ENCODE measurements at places on chromosomes 5 and 9.

DNA sequence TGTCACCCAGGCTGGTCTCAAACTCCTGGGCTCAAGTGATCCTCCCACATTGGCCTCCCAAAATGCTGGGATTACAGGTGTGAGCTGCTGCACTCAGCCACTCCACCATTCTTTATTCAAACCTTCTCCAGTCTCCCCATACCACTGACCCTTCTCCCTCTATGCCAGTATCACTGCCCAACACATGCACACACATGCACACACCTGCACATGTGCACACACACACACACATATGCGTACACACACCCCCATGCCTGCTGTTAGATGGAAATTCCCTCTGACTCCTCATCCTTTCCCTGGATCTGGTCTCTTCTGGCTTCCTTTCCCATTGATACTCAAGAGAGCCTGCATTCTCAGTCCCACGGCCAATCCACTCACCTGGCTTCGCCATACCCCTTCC is 170.0 kb downstream of the CRB2 start:
- DNase-seq: no peak

DNA sequence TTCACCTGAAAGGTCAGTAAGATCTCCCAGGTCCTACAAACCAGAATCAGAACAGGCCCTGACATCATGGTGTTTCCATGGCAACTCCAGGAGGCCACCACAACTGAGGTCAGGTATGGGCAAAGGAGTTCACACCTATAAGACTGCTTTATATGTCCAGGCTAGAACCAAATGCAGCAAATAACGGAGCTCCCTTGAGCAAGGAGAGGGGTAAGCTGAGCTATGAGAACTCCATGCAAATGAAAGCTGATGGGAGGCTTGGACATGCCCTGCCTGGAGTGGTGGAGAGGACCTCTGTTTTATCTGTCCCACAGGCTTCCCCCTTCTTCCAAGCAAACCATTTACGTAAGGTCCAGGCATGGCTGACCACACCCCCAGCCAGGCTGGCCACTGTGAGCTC is 207.7 kb downstream of the SPOCK1 start:
- no peak for DNase-seq

DNA sequence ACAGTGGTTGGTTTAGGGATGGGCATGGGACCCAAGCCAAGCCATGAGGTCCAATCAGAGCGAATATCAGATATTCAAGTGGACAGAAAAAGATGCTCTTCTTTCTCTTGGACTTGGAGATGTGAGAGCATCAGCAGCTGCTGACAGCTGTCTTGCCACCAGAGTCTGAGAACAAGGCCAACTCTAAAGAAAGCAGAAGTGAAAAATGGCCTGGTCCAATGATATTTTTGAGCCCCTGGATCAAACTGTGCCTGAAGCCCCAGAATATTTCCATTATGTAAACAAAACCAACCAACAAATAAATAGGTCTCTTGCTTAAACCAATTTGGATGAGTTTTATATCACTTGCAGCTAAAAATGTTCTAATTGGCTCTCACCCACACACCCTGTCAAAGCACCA is 30.7 kb upstream of the JADE2 start:
- DNase-seq: no peak

- no peak for DNase-seq
Observed at GRCh38 chr9:78552802-78553201, 255.9 kb downstream of the PSAT1 start.

DNA sequence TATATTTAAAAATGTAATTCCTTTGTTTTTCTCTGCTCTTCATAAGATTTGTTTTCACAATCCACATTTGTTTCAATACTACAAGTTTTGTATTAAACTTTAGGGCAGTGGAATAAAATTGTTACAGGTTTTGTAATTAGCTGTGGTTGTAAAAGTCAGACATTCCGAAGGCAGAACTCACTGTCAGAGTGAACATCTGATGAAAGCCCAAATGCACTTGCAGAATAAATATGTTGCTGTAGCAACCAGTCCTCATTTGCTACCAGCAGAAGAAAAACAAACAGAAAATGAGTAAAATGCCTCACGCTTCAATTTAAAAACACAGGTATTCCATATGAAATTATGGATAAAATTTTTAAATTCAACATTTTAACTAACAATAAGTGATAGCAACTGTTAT is 740.1 kb upstream of the FAM174A start:
- no peak for DNase-seq

DNA sequence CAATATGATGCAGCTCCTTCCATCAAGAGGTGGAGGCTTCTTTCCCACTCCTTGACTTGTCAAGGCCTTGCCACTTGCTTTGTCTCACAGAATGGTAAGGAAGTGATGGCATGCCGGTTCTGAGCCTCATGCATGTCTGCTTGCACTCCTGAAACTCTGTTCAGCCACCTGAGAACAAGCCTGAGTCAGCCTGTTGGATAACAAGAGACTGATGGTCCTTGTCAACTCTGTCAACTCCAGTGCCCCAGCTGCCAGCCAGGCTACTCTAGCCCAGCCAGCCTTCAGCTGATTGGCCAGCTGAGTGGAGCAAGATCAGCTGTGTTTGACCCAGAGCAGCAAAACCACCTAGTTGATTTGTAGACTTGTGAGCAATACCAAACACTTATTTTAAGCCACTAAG is 4.4 kb upstream of the TENT4A start:
- DNase-seq: no peak

DNA sequence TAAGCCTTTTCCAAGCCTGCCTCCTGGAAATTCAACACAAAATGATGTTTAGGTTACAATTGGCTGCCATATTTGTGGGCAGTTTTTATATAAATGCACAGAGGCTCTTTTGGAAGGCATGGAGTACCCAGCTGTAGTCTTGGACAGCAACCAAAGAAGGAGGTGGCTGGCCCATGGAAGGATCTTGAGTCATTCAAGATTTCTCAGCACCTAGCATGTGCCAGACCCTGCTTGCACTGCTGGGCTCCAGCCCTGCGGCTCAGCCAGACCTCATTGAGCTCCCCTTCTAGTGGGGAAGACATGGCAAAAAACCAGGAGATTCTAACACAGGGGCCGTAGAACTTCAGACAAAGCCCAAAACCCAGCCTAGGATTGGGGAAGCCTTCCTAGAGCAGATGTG is 22.1 kb downstream of the JADE2 start:
- no peak for DNase-seq

- DNase-seq: peak; percentile 39
Observed at GRCh38 chr9:99000476-99001395, 57.0 kb downstream of the COL15A1 start.

DNA sequence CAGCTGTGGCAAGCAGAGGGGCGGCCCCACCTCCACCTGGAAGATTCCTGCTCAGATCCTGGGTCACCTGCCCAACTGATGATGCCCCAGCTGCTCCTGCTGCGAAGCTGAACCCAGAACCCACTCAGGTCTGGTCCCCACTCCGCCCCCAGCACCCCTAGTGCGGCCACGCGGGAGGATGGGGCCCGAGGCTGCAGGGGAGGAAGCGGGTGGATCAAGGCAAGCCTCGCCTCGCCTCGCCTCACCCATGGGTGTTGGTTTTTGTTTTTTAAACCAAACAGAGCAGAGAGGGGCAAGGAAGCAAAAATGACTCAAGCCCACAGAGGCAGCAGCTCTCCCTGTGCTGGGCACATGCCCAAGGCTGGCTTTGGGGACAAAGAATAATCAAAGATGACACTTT is 23.2 kb downstream of the ABO start:
- DNase-seq: no peak

GRCh38 chr9:92763721-92764380 is 782 bp downstream of the BICD2 start:
- no peak for DNase-seq

GRCh38 chr5:171149333-171149732 is 159.7 kb upstream of the TLX3 start:
- no peak for DNase-seq

GRCh38 chr5:59600998-59601397 is 292.5 kb downstream of the PDE4D start:
- no peak for DNase-seq

GRCh38 chr9:38371495-38371894 is 21.0 kb upstream of the ALDH1B1 start:
- DNase-seq: no peak

- DNase-seq: no peak
Observed at GRCh38 chr5:177447611-177448243, 1.1 kb downstream of the PRR7 start.

GRCh38 chr9:133741716-133742115 is 3.6 kb upstream of the SARDH start:
- DNase-seq: no peak

GRCh38 chr9:108534741-108535140 is 321.0 kb downstream of the ACTL7B start:
- no peak for DNase-seq

- no peak for DNase-seq
Observed at GRCh38 chr5:151064916-151065499, 15.8 kb downstream of the TNIP1 start.

DNA sequence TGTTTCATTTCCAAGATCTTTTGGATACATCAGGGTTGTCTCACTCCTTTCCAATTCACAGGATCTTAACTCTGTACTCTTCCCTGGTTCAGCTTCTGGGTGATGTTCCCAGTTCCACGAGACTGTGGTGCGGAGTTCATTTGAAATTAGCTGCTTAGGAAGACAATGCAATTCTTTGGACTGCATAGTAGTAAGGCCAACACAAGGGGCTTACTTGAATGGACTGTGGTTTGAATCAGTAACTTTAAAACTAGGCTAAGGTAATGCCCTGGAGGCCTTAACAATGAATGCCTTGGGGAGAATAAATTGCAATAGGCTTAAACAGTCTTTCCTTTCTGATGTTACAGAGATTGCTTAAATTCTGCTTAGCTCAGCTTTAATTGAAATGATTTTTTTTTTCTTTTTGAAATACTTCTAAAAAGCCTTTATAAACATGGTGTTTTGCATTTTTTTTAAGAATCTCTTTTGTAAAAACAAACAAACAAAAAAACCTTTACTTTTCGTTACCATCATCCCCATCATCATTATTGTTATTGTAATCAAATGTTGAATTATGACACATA is 133.8 kb upstream of the MEF2C start:
- DNase-seq: no peak

- no peak for DNase-seq
Observed at GRCh38 chr5:172413601-172414171, 40.6 kb downstream of the SH3PXD2B start.

- DNase-seq: no peak
Observed at GRCh38 chr5:133696782-133697507, 84.6 kb upstream of the FSTL4 start.

Measured in stimulated activated CD8-positive, alpha-beta memory T cell treated with anti-CD3 and anti-CD28 coated beads, Interleukin-15, amount 100 ng/mL, for 1 hour (primary cell).